ENCODE measurements at places on chromosomes 16 and 17. TPM values are rescaled to one million over a fixed set of nuclear protein-coding genes. Genes with fewer than 3 reads are reported as not detected.

The CD68 gene
- 5.9 TPM for total RNA-seq

The LUC7L3 gene
- 217 TPM for total RNA-seq

The ATP2A1 gene
- 46.8 TPM for total RNA-seq

The KIF18B gene
- 3.0 TPM for total RNA-seq

The PRSS33 gene
- total RNA-seq = 2.9 TPM

The ASPA gene
- 5.4 TPM for total RNA-seq

The SMARCE1 gene
- 186 TPM for total RNA-seq

The UTS2R gene
- 3.2 TPM for total RNA-seq

The MAP2K6 gene
- 27.4 TPM for total RNA-seq

The CRYBA1 gene
- 4,794 TPM for total RNA-seq

The KRT13 gene
- 200 TPM for total RNA-seq

The TMEM238L gene
- not detected for total RNA-seq

The FOXJ1 gene
- 1.6 TPM for total RNA-seq

The KRT12 gene
- 50.0 TPM for total RNA-seq

The ZNF594 gene
- 50.6 TPM for total RNA-seq

The OSGIN1 gene
- total RNA-seq = 1.7 TPM

The KCNJ18 gene
- not detected for total RNA-seq

The TMEM235 gene
- 1.8 TPM for total RNA-seq

The TMC8 gene
- total RNA-seq = 4.8 TPM

The KRTAP3-1 gene
- total RNA-seq = not detected

The PNMT gene
- 1.2 TPM for total RNA-seq

The EPOP gene
- total RNA-seq = 1.1 TPM

The CDT1 gene
- 7.9 TPM for total RNA-seq

The ZNF207 gene
- total RNA-seq = 302 TPM

Measured in camera-type eye (tissue), 1 donor.